ENCODE measurements at places on chromosomes 16 and 17.
A peak's percentile ranks its signal among the peaks of the same experiment; 100 is the strongest.

- no peak for DNase-seq
Observed at GRCh38 chr16:1691276-1691675, 13.2 kb downstream of the JPT2 start.

DNA sequence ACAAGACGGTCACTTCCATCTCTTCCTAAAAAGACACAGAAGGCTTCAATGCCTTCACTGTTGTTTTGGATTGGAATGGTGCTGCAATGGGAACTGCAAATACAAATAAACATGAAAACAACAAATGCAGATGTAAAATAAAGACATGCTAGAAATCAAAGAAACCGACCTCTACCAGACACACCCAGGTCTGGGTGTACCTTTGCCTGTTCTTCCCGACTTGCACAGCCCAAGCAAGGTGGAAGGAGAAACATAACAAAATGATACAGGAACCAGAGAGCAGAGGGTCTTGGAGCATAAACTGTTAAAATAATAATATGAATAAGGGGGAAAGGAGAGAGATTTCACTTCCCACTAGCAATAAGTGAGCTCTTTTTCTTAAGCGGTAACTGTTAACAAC, 17.3 kb downstream of the RFFL start:
- DNase-seq, result no peak

DNA sequence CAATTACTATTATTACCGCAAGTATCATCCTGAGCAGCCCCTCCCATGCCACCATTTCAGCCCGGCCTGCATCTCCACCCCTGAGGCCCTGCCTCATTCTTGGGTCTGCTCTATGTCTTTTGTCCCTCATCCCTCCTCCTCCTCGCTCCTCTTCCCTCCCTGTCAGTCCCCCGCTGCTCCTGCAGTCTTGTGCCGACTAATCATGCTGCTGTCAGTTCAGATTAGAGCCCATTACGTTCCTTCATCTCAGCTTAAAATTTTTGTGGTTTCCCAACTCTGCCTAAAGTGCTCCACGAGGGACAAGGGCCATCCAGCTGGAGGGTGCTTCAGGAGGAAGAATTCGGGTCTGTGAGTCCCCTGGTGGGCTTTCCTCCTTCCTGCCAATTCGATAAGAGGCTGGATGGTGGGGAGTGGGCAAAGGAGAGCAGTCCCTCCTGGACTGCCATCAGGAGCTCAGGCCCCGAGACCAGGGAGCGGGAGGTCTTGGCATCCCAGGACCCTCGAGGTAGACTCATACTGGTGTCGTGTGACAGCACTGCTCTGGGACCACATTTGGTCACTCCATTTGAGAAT, 32.9 kb upstream of the GOSR2 start:
- DNase-seq, result no peak

GRCh38 chr17:58184986-58185761, 7.4 kb upstream of the EPX start:
- no peak for DNase-seq

- no peak for DNase-seq
Observed at GRCh38 chr17:45906237-45906636, 11.9 kb downstream of the MAPT start.

DNA sequence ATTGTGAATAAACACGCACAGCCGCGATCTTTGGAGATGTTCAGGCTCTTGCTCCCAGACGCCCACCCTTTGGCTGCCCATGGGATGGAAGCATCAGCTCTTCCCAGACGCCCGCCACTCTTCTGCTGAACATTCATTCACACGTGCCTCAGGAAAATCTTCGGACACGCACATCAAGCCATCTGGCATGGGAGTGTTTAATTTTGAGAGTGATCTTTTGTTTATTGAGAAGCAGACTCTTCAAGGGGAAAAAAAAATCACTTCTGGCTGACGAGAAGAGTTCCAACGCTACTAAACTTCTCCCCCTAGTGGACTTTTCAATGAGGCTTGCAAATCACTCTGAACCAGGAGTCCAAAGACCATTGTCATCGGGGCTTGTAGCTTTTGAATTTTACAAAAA, 62.0 kb upstream of the NUDT7 start:
- peak; percentile 68 for DNase-seq

DNA sequence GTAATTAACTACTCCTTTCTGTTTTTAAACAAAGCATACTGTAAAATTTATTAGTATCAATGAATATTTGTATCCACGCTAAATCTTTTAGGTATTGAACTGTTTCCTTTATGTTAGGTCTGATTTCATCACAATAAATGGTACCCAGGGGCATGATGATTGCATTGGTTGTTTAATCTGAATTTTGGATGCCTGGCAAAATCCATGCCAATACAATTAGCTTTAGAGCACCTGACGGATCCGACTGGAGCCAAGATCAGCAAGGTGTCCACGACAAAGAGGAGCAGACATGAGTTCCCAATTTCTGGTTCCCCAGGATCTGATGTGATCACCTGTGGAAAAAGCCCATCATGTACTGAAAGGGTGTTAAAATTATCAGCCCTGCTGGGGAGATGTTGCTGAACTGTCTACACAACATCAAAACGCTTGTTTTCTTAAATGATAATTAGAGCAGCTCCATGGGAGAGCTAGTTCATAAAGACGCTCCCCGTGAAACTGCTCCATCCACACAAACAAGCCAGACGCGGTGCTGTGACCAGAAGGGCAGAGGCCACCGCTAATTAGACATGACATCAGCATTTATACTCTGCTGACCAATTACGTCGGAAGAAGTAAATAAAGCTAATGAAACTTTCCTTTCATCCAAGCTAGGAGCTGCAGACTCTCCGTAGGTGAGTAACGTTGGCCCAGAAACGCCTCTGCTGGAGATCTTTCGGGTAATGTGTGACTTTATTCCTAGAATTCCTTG, 151.7 kb downstream of the CPPED1 start:
- DNase-seq, result no peak

- peak; percentile 26 for DNase-seq
Observed at GRCh38 chr16:58733248-58733670, 857 bp downstream of the GOT2 start.

DNA sequence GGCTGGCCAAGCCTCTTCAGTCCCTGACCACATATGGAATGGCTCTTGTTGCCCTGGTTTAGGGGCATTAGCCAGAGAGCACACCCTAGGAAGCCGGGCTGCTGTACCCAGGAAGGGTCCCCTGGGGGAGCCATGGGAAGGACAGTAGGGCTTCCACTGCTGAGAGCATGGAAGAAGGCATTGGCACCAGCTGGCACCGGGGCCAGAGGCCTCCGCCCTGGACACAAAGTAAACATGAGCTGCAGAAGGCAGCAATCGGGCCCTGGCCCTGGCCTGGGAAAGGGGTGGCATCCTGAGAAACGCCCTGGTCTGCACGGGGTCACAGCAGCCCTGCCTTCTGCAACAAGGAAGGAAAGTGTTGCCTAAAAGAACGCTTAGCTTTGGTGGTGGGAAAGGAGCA, 49.4 kb downstream of the VAC14 start:
- DNase-seq, result no peak
